ENCODE measurements at places on chromosomes 7 and 10.

GRCh38 chr10:36647540-36647939 is 477.9 kb upstream of the ANKRD30A start:
- no peak for DNase-seq

DNA sequence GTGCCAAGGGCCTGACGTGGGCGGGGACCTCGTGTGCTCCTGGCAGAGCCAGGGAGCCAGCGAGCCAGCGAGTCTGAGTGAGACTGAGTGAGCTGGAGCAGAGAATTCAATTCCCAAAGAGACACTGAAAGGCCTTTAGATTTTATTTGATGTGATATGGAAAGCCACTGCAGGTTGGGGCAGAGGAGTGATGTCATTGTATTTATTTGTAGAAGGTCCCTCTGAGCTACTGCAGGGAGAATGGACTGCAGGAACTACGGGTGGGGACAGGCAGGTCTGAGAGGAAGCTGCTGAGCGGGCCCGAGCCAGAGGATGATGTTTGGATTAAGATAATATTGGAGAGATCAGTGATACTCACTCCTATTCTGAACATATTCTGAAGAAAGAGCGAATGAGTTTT is 445.8 kb upstream of the ANKRD30A start:
- DNase-seq: no peak

DNA sequence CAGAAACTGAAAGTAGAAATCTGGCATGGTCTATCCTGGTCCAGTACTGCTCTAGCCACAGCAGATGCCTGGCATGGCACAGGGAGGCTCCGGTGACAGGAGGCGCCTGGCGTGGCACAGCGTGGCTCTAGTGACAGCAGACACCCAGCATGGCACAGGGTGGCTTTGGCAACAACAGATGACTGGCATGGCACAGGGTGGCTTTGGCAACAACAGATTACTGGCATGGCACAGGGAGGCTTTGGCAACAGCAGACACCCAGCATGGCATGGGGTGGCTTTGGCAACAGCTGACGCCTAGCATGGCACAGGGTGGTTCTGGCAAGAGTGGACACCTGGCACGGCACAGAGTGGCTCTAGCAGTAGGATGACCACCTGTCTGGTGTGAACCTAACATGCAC is 480.5 kb upstream of the FOXK1 start:
- DNase-seq: no peak

GRCh38 chr7:38438970-38439369 is 165.5 kb upstream of the TARP start:
- DNase-seq: no peak

- DNase-seq: no peak
Measured at GRCh38 chr10:76982671-76983070, 654.9 kb downstream of the KCNMA1 start.
